ENCODE measurements at places on chromosomes 5 and 9.

- DNase-seq: no peak
Measured at GRCh38 chr5:83377131-83377865, 94.2 kb upstream of the VCAN start.

DNA sequence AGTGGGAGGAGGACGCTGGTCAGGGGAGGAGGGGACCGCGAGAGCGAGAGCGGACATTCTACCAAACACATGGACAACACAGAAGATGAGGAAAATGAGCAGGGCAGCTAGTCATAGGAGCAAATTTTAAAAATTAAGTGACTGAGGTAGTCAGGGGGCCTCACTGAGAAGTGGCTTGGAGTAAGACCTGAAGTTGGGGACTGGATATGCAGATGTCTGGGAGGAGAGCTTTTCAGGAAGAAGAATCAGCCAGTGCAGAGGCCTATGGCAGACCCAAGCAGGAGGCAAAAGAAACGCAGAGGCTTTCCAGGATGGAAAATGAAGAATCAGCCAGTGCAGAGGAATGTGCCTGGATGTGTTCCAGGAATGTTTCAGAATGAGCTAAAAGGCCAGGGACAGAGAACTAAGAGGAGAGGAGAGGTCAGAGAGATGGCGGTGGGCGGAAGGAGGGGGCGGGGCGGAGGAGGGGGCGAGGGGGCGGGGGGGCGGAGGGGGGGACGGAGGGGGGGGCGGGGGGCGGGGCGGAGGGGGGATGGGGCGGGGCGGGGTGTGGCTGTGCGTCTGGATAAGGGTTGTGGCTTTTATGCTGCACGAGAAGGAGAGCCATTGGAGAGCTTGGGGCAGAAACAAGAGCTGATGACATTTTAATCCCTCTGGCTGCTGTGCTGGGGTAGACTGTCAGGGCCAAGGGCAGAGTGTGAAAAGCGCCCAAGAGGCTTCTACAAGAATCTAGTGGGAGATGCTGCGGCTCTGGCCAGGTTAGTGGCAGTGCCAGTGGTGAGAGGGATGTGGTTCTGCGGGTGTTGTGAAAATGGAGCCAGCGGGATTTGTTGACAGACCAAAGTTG lies 129.6 kb downstream of the KCNIP1 start:
- DNase-seq: peak; percentile 89

GRCh38 chr9:89179895-89180734 lies 1.5 kb upstream of the SHC3 start:
- DNase-seq: peak; percentile 89

DNA sequence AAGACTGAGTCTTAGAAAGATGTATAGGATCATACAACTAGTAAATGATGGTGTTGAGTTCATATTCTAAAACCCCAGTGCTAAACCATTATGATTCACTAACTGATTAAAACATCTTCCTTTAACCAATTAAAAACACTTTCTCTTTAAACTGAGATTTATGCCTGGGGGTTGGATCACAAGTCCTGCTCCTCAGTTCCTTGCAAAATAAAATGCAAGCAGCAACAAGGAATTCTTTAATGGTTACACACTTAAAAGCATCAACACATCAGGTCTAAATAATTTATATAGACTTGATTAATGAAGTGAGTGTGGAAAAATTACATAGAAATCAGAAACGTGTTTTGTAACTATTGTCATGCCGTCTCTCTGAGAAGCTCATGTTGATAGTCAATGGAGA lies 189.2 kb downstream of the TARS1 start:
- no peak for DNase-seq

DNA sequence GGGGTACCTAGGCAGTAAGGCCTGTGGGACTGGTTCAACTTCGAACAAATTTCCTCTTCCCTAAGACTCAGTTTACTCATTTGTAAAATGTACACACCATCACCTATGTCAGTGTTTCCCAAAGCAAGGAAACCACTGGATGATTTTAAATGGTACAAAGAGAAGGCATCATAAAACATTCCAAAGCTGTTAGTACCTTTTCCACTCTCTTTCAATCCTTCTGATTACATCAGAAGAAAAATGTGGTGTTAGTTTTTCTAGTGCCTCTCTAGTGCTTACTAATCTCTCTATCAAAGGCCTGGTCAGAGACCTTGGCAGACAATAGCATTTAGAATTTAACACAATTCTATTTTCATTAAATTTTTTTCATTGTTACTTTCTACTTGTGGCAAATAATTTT lies 18.1 kb downstream of the NR6A1 start:
- DNase-seq: no peak

- no peak for DNase-seq
Measured at GRCh38 chr5:52672459-52672858, 115.3 kb upstream of the ITGA1 start.

- DNase-seq: no peak
Measured at GRCh38 chr9:12859704-12860251, 85.0 kb downstream of the LURAP1L start.

GRCh38 chr5:175826980-175827379 lies 44.4 kb upstream of the CPLX2 start:
- DNase-seq: no peak

DNA sequence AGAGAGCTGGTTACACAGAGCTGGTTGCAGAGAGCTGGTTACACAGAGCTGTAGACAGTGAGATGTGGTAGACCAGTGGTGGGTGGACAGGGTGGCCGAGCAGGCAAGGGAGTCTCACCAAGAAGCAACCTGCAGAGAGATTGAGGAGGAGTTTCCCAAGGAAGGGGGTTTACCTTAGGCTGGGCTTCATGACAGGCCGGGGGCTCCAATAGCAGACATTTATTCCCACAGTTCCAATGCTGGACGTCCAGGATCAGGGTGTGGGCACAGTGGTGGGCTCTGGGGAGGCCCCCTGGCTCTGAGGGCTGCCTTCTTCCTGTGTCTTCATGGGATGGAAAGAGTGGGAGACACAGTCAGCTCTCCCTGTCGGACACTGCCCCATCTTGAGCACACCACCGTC lies 386.9 kb upstream of the IRX4 start:
- no peak for DNase-seq

- no peak for DNase-seq
Measured at GRCh38 chr5:157952374-157952685, 93.4 kb upstream of the CLINT1 start.

DNA sequence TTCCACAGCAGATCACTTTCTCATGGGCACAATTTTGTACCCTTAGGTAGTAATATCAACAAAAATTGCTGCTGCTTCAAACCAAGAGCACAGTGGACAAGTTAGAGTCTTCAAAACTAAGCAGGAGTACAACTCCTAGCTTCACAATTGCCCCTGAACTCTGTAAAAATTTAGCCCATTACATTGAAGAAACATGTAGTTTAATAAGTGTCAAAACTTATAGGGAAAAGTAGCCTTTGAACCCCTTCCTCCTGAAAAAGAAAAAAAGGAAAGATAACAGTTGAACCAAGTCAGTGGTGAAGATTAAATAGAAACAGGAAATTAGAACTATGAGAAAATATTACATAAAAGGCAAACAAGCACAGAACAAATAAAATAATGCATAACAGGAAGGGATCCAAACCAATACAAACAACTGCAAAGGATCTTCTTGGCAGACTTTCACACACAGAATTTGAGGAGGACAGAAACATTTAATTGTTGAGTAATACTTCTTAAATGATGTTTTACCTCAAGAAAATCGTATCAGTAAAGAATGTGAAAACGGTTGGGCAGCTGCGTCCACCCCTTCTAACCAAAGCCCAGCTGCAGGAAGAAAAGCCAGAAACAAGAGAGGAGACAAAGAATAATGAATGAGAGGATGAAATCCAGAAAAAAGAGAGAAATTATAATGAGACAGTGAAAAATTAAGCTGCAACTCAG lies 636.0 kb downstream of the NR2F1-AS1 start:
- DNase-seq: no peak

GRCh38 chr9:27538647-27539046 lies 9.0 kb upstream of the MOB3B start:
- no peak for DNase-seq

DNA sequence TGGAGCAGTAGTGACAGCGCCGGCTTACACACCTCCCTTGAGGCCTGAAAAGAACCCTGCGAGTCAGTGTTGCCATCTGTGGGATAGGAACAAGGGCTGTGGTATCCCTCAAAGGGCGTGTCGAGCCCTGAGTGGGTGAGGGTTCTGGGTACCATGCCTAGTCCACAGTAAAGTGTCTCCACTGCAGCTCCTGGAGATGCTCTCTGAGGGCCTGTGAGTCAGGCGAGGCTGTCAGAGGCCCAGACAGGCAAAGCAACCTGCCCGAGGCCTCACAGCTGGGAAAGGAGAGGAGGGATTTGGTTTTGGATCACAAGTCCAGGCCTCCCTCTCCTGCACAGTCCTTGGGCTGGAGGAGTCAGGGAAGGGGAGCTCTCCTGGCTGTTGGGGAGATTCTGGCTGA lies 6.1 kb downstream of the PRRX2 start:
- DNase-seq: no peak

GRCh38 chr9:70291446-70291845 lies 32.7 kb downstream of the SMC5 start:
- no peak for DNase-seq

GRCh38 chr5:144194144-144194543 lies 23.5 kb downstream of the KCTD16 start:
- no peak for DNase-seq

DNA sequence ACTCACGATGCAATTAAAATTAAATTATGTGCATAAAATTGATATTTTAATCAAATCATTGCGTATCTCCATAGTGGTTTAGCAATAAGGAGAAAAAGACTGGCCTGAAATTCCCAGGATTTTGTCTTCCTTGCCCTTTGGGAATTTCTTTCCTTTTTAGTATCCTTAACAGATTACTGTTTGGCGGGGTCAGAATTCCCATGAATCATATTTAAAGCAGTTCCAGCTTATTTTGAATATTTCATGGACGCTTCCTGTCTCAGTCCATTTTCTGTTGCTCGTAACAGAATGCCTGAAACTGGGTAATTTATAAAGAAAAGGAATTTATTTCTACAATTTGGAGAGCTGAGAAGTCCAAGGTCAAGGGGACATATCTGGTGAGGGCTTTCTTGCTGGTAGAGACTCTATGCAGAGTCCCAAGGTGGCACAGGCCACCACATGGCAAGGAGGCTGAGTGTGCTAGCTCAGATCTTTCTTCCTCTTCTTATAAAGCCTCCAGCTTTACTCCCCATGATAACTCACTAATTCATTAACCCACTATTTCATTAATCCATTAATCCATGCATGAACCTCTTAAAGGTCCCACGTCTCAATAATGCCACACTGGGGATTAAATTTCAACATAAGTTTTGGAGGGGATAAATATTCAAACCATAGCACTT lies 37.8 kb downstream of the CDH6 start:
- no peak for DNase-seq

DNA sequence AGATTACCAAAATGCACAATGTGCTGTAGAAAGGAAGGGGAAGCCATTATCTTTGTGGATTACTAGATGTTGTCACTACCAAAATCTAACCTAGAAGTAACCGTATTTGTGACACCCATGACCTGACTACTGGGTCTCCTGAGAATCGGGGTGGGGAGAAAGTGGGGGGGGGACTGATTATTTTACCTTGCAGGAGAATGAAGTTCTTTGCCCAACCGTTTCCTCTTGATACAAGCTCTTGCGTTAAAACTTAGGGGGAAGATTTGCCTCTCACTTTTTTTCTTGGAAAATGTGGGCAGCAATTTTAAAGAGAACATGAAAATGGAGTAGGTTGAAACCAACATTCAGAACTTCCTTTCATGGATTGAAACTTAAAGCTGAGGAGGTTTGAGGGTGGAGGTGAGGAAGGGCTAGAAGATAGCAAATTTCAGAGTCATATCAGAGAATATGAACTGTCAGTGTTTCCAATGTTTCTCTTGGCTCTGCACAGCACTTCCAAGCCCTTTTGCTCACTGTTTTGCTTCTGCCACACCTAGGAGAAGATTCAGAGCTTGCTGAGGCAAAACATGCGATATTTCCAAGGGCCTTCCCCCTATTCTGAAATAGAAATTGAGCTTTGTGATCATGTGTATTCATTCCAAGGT lies 280.8 kb downstream of the AOPEP start:
- DNase-seq: no peak

GRCh38 chr5:125411071-125411743 lies 664.8 kb upstream of the ZNF608 start:
- peak; percentile 66 for DNase-seq

DNA sequence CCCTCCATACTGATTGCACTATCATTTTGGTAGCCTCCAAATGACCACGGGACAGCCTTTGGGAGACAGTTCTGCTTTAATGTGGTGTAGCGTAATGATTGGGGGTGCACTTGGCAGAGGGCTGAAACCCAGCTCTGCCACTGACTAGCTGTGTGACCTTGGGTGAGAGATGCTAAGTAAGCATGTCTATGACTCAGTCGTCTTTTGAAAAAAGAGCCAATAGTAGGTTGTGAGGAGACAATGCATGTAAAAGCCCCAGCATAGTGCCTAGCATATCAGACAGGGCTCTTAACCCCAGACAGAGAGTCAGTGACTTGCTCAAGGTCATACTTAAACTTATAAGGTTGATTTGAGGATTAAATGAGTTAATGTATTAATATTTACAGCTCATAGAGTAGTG lies 18.0 kb upstream of the CXCL14 start:
- DNase-seq: no peak

DNA sequence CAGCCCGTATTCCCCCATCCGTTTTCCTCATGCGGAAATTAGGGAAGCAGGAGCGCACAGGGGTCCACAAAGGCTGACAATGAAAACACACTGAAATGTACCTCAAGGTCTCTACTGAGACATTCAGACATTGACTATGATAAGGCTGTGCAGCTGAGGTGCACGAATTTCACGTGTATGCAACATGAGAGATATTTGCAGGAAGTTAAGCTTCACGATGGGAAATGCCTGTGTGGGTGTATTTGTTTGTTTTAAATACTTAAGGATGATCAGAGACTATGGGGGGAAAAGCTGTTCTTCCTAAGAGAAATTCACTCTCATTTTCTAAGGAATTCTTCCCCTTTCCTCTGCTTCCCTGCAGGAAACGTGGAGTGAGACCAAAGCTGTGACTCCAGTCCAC lies 2.6 kb upstream of the SPATA31E1 start:
- no peak for DNase-seq

GRCh38 chr9:137813651-137814415 lies 63.7 kb upstream of the CACNA1B start:
- no peak for DNase-seq

GRCh38 chr5:163532171-163533084 lies 27.0 kb downstream of the MAT2B start:
- DNase-seq: no peak

DNA sequence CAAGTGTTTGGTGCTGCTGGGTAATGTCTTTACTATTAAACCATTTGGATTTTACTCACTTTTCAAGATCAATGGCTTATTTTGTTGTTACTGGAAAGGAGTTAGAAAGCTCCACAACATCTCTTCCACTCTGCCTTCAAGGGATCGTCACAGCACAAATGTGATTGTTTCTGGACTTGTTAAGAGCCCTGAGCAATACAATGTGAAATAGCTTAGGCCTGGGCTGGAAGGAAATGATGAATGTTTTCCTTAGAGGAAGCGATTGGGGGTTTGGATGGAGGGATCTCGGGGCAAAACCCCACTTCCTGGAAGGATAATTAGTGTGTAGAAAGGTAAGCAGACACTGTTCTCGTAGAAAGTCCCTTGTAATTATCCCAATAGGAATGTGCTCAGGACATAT lies 59.3 kb upstream of the MYO10 start:
- DNase-seq: no peak

GRCh38 chr9:89878687-89879086 lies 273.9 kb downstream of the GADD45G start:
- DNase-seq: peak; percentile 68
